Renal cortex interstitium (tissue), 15 donors: ENCODE measurements at places on chromosomes 11 and 22. TPM values are rescaled to one million over a fixed set of nuclear protein-coding genes. Genes with fewer than 3 reads are reported as not detected.

ANKK1 gene
- polyA plus RNA-seq, result 0.68 TPM

GNAZ gene
- polyA plus RNA-seq, result 4.6 TPM

SGSM1 gene
- 2.7 TPM for polyA plus RNA-seq

LRRC55 gene
- polyA plus RNA-seq, result 4.6 TPM

DENND6B gene
- 21.1 TPM for polyA plus RNA-seq

UCP2 gene
- 68.4 TPM for polyA plus RNA-seq

KRTAP5-10 gene
- not detected for polyA plus RNA-seq

LRRC32 gene
- polyA plus RNA-seq, result 65.6 TPM

MISFA gene
- 7.5 TPM for polyA plus RNA-seq

POU2AF2 gene
- polyA plus RNA-seq, result not detected

OR5AR1 gene
- polyA plus RNA-seq, result not detected

OR51I1 gene
- not detected for polyA plus RNA-seq

CEND1 gene
- polyA plus RNA-seq, result 0.37 TPM

GRAP2 gene
- polyA plus RNA-seq, result 0.61 TPM

ADORA2A gene
- 8.0 TPM for polyA plus RNA-seq

FAM180B gene
- 0.50 TPM for polyA plus RNA-seq

LDHAL6A gene
- 1.0 TPM for polyA plus RNA-seq

RAPSN gene
- polyA plus RNA-seq, result 0.19 TPM

CHEK2 gene
- 16.8 TPM for polyA plus RNA-seq

B3GAT1 gene
- polyA plus RNA-seq, result 4.3 TPM

DEUP1 gene
- 1.9 TPM for polyA plus RNA-seq

TTLL8 gene
- polyA plus RNA-seq, result not detected

SLC22A25 gene
- not detected for polyA plus RNA-seq

IFITM10 gene
- 0.28 TPM for polyA plus RNA-seq

PAMR1 gene
- polyA plus RNA-seq, result 5.9 TPM

CSNK1E gene
- 189 TPM for polyA plus RNA-seq

C11orf97 gene
- 0.24 TPM for polyA plus RNA-seq
